ENCODE measurements at places on chromosomes 13 and 19.

GRCh38 chr13:22195726-22196125 is 524.9 kb downstream of the FGF9 start:
- no peak for DNase-seq

- no peak for DNase-seq
Measured at GRCh38 chr13:50539791-50540530, 303.5 kb downstream of the DLEU7 start.

- DNase-seq, result no peak
Measured at GRCh38 chr19:38512277-38512676, 78.8 kb downstream of the RYR1 start.

DNA sequence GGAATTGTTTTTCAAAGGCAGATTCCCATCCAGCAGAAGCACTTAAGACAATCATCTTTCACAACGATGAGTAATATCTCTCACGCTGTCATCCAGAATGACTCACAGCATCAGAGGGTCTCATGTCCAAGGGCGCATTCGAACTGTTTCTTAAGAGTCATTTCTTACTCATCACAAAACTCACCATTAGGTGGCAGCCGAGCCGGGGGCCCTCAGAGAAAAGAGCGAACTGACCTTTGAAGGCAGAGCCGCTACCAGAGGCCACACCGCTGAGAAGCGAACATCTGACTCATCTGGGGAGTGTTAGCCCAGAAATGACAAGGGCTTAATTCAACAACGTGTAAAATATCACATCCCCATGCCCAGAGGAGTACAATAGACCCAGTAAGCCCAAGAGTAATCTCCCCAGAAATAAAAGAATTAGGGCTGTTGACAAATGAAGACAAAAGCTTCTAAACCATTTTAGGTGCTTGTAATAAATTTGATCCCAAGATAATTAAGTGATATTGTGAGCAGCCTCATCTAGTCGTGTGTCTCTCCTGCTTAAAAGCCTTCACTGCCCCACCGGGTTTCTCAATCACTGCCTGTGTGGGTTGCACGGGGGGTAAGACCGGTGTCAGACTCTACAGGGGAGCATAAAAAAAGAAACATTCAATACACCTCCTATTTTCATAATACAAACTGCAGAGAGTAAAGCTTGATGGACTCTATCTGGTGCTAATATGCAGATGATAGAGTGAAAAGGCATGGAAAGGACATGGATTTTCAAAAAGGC is 96.2 kb downstream of the CYSLTR2 start:
- peak; percentile 99 for DNase-seq

- peak; percentile 56 for DNase-seq
Measured at GRCh38 chr13:78194904-78195639, 276.4 kb upstream of the EDNRB start.

DNA sequence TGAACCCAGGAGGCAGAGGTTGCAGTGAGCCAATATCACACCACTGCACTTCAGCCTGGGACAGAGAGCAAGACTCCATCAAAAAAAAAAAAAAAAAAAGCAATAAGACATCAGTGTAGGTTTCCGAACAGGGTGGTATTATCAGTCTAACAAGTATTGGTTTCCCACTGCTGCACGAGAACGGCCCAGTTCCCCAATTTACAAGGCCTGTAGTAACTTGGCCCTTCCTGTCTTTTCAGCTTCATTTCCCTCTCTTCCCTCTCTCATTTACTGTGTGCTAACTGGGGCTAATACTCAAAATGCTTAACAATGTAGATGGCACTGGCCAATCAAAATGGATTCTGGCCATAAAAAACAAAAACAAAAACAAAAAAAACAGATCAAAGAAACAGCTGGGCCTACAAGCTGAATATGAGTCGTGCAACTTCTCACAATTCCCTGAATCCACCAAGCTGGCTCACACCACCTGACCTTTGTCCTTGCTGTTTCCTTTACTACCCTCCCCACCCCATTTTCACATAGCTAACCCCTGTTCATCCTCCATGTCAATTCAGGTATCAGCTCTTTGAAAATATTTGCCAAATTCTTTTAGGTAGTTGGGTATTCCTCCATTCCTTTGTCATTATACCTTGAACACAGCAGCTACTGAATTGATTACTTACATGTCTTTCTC is 2.4 kb downstream of the TEX101 start:
- no peak for DNase-seq

DNA sequence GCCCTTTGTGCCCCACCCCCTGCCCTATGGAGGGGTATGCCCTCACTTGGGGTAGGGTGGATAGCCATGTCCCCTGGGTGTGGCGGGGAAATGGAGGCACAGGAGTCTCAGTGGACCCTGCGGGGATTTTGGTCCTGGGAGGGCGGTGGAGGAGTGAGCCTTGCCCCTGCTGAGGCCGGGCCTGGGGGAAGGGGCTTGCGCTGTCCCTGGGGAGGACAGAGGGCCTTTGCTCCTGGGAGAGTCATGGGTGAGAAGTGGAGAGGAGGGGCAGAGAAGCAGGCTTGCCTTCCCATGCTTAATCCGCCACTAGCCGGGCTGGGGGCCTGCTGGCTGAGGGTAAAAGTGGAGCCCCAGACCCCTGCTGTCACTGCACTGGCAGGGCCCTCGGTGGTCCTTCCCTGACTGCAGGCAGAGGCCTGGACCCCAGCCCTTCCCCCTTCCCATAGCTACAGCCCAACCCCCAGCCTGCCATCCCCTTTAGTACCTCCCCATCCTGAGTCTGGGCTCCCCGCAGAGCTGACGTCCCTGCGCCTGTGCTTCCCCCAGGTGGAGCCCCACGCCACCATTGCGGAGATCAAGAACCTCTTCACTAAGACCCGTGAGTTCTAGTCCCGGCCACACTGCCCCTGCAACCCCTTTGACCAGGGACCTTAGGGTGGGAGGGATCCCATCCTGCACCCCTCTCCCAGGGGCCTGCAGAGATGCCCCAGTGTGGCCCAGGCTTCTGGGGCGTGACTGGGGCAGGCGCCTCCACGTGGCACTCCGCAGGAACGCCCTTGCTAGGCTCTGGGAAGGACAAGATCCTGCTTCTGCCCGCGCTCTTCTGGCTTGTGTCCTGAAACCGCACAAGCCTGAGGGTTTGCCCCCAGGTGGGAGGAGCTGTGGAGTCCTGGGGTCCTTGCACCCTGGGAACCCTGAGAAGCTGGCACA is 8.9 kb downstream of the NDUFB7 start:
- DNase-seq, result no peak

Data from fibroblast of skin of back (primary cell).